Stimulated activated CD4-positive, alpha-beta T cell treated with anti-CD3 and anti-CD28 coated beads, Interleukin-1b, Interleukin-23, amount 100 ng/mL, for 4 hours (primary cell): ENCODE measurements at places on chromosomes 7 and 10.

DNA sequence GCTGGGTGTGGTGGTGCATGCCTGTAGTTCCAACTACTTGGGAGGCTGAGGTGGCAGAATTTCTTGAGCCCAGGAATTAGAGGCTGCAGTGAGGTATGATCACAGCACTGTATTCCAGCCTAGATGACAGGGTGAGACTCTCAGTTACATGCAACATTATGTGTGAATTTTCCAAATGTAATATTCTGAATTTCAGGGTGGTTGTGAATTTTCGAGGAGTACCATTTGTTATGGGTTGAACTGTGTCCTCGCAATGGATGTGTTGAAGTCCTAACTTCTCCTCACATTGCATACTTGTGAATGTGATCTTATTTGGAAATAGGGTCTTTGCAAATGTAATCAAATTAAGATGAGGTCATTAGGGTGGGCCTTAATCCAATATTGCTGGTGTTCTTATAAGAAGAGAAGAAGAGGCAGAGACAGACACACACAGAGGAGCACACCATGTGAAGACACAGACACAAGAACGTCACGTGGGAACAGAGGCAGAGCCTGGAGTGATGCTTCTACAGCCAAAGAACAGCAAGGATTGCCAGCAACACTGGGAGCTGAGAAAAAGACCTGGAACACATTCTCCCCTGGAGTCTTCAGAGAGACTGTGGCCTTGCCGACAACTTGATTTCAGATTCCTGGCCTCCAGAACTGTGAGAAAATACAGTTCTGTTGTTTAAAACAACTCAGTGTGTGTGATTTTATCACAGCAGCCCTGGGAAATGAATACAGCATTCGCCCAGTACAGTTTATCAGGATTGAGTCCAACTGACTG, 91.9 kb downstream of the ZNF783 start:
- no peak for DNase-seq

GRCh38 chr10:77636967-77637531, 559 bp downstream of the KCNMA1 start:
- no peak for DNase-seq

DNA sequence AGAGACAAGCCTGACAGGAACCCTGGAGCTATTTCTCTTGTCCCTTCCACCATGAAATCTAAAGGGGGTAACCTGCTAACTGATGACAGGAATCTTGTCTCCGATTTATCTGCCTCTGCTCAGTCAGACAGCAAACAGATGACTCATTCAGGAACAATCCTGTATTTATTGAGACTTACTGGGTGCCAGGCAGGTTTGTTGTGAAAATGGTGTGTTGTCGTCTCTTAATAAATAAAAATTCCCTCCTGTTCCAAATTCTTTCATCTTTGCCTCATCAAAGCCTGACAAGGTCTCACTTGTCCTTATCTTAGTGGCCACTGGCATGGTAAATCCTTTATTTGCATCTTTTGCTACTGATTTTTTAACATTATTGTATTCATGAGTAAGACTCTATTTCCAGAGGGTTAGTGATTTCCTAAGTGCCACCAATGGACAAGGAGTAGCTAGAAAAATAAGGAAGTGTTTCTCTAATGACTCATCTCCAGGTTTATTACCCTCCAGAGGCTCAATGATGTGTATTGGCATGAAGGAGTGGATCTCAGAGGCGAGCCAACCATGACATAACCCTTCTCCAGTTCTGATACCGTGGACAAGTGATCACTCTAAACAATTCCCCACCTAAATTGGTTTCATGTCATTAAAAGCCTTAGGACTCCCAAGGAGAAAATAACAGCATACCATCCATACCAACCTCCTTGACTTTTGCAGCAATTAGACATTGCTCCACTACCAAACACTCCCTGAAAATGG, 724.0 kb downstream of the GRID1 start:
- no peak for DNase-seq

GRCh38 chr7:114007386-114007785, 88.6 kb upstream of the PPP1R3A start:
- no peak for DNase-seq

DNA sequence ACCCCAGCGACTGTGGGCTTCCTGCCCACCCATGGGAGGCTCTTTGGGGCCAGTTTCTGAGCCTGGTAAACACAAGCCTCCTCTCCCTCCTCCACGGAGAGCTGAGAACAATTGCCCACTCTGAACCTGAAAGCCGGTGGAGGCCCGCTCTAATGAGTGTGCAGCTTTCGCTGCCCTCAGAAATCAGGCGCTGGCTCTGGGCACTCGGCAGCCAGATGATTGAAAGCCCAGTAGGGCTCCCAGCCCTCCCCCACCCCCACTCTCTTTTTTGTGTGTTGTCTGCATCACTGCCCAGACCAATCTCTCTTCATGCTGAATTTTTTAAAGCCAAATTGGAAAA, 438.9 kb downstream of the RPS24 start:
- no peak for DNase-seq

DNA sequence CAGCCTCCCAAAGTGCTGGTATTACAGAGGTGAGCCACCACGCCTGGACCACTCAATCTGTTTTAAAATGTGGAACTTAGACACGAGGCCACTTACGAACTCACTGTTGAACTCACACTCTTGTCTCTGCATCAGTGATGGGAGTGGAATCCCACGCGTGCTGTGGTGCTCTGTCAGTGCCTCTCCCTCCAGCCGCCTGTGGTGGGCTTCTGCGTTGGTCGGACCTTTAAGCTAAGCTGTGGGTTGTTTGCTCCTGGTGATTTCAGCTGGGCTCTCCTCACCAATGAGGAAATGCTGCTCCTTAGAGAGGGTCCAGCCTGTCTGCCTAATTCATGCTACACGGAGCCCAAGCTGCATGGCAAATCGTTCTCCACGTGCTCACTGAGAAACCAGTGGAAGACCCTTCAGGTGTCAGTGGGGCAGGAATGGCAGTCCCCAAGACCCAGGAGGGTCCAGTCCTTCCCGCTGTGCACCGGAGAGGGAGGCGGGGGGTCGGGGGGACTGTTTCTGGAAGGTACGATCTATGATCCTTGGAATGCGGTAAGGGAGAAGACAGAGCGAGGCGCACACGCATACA, 17.9 kb upstream of the PRKAR1B start:
- no peak for DNase-seq
